Bladder microvascular endothelial cell (primary cell): ENCODE measurements at places on chromosomes 12 and 14. TPM values are rescaled to one million over a fixed set of nuclear protein-coding genes. Genes with fewer than 3 reads are reported as not detected.

Gene PRKAG1
- 34.6 and 38.8 TPM in 2 replicates for total RNA-seq

Gene SPIC
- total RNA-seq = not detected in 2 replicates

Gene SOAT2
- total RNA-seq = not detected in 2 replicates

Gene FGD6
- 8.6 and 24.5 TPM in 2 replicates for total RNA-seq

Gene IL22
- total RNA-seq = not detected in 2 replicates

Gene HNF1A
- not detected in 2 replicates for total RNA-seq

Gene SLCO1A2
- 0.19 TPM in 1 of 2 replicates, not detected in the other for total RNA-seq

Gene ASIC1
- total RNA-seq = 0.13 and 0.16 TPM in 2 replicates

Gene KRT81
- not detected in 2 replicates for total RNA-seq

Gene E2F7
- 6.3 and 12.3 TPM in 2 replicates for total RNA-seq

Gene CEP170B
- total RNA-seq = 7.3 and 11.8 TPM in 2 replicates

Gene AQP6
- total RNA-seq = not detected in 2 replicates

Gene SLC39A2
- total RNA-seq = not detected in 2 replicates

Gene RASSF8
- total RNA-seq = 40.6 and 91.8 TPM in 2 replicates

Gene GALNT6
- 19.9 and 49.5 TPM in 2 replicates for total RNA-seq

Gene LRTM2
- not detected in 2 replicates for total RNA-seq

Gene KCTD10
- total RNA-seq = 72.2 and 81.9 TPM in 2 replicates

Gene ACOT6
- total RNA-seq = not detected in 2 replicates

Gene KRT82
- total RNA-seq = not detected in 2 replicates

Gene SLC10A1
- total RNA-seq = not detected in 2 replicates

Gene ASCL1
- not detected in 2 replicates for total RNA-seq

Gene RNASE11
- not detected in 2 replicates for total RNA-seq

Gene BCL11B
- under 0.01 TPM in 2 replicates for total RNA-seq

Gene CEP128
- 4.3 and 4.5 TPM in 2 replicates for total RNA-seq

Gene SLC35E3
- total RNA-seq = 1.9 and 5.0 TPM in 2 replicates

Gene LRRC10
- total RNA-seq = not detected in 2 replicates

Gene GPR132
- under 0.01 TPM in 2 replicates for total RNA-seq

Gene ACVRL1
- total RNA-seq = 413 and 443 TPM in 2 replicates

Gene NPAS3
- 0.16 and 0.38 TPM in 2 replicates for total RNA-seq

Gene SLC25A47
- total RNA-seq = not detected in 2 replicates

Gene SLC41A2
- 5.5 and 17.8 TPM in 2 replicates for total RNA-seq

Gene PLEKHD1
- total RNA-seq = 0.06 TPM in 1 of 2 replicates, not detected in the other

Gene GALNT16
- total RNA-seq = 0.13 TPM in 1 of 2 replicates, not detected in the other

Gene AKAP5
- 0.32 and 0.82 TPM in 2 replicates for total RNA-seq

Gene FAM234B
- 5.5 and 17.5 TPM in 2 replicates for total RNA-seq

Gene USP44
- total RNA-seq = 0.81 and 4.6 TPM in 2 replicates

Gene C14orf132
- 3.2 and 4.5 TPM in 2 replicates for total RNA-seq

Gene LRP1-AS
- not detected in 2 replicates for total RNA-seq

Gene SLC4A8
- total RNA-seq = 0.97 and 2.1 TPM in 2 replicates

Gene GDF3
- 0.06 and 0.16 TPM in 2 replicates for total RNA-seq
